Uterus (tissue), 4 donors: ENCODE measurements at places on chromosomes 1 and 21.

DNA sequence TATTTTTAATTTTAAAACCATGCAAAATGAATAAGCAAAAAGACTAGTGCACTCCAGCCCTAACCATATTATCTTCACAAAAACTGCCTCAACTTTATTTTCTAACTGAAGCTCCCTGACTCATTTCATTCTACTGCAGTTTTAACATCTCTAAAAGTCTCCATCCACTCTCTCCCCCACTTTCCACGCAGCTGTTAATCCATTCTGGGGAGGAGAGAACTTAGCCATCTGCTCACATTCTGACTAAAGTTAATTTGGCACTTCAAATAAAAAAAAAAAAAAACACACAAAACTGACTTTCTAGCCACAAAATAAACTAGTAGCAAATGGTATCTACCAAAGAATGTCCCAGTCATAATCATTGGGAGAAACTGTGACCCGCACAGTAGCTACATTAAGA is 5.4 kb upstream of the MYBPHL start:
- DNase-seq = no peak

DNA sequence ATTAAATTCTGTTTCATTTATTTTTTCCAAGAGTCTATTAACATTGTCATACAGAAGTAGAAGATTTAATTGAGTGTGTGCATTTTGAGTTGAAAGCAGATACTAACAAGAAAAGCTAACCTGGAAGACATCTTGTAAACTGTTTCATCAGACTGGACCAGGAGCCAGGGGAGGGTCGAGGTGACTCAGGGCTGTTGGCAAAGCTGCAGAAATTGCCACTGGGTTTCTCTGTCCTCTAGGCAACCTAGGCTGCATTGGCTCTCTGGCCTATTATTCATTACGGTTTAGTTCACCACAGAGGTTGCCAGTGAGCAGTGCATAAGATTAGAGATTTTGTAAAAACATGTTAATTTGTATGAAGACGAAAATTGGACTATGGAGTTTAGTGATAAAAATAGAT is 27.5 kb downstream of the ERG start:
- no peak for DNase-seq

- DNase-seq = peak; percentile 86
Observed at GRCh38 chr1:19735440-19736127, 64.1 kb downstream of the TMCO4 start.

GRCh38 chr1:204431310-204432184 is 19.9 kb upstream of the PPP1R15B start:
- peak; percentile 85 for DNase-seq

GRCh38 chr21:43767498-43767983 is 8.6 kb downstream of the CSTB start:
- DNase-seq = no peak

GRCh38 chr1:245092638-245092976 is 62.2 kb upstream of the KIF26B start:
- DNase-seq = no peak

DNA sequence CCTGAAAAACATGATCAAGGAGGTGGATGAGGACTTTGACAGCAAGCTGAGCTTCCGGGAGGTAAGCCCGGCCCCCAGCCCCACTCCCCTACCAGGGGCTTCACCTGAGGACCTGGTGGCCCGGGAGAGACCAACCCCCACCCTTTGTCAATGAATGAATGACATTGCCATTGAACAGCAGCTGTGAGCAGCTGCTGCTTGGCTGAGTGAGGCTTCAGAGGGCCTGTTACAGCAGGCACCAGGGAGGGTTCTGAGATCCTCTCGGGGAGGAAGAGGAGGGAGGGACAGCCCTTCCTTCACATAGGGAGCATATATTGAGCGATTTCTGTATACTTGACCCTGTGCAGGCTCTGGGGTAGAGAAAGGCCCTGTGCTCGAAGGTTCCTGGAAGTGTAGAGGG is 12.3 kb upstream of the CTRC start:
- no peak for DNase-seq
